ENCODE measurements at places on chromosomes 12 and 14.

- no peak for DNase-seq
Observed at GRCh38 chr14:72618424-72618823, 275.5 kb downstream of the DPF3 start.

- no peak for DNase-seq
Observed at GRCh38 chr12:34599530-34600513, 577.5 kb downstream of the ALG10 start.

- no peak for DNase-seq
Observed at GRCh38 chr14:92553438-92553837, 39.9 kb downstream of the RIN3 start.

DNA sequence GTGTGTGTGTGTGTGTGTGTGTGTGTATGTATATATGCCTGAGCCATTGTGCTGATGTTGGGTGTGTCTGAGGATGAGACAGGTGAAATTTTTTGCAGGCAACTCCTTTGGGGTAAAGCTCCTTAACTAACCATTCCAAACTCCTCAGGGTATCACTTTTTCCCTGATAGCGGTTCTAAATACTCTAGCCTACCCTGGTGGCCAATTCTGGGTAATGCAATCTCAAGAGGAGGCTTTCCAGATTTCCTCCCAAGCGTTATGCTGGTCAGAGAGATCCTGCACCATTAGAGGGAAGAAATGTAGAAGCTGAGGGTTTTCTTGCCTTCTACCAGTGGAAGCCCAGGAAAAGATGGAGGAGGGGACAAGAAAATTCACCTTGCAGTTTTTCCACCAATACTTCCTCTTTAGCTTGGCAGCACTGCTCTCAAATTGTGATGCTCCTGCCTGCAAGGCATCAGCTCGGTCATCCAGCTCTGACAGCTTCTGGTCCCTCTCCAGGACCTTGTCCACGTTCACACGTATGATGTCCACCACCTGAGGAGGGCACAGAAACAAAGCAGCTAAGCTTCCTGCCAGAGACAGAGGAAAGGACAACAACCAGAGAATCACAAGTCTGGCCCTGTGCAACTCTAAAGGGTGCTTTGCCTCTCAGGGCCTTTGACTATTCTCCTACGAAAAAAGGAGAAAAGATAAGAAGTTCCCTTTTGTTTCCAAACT, 4.9 kb downstream of the VAMP1 start:
- peak; percentile 71 for DNase-seq

DNA sequence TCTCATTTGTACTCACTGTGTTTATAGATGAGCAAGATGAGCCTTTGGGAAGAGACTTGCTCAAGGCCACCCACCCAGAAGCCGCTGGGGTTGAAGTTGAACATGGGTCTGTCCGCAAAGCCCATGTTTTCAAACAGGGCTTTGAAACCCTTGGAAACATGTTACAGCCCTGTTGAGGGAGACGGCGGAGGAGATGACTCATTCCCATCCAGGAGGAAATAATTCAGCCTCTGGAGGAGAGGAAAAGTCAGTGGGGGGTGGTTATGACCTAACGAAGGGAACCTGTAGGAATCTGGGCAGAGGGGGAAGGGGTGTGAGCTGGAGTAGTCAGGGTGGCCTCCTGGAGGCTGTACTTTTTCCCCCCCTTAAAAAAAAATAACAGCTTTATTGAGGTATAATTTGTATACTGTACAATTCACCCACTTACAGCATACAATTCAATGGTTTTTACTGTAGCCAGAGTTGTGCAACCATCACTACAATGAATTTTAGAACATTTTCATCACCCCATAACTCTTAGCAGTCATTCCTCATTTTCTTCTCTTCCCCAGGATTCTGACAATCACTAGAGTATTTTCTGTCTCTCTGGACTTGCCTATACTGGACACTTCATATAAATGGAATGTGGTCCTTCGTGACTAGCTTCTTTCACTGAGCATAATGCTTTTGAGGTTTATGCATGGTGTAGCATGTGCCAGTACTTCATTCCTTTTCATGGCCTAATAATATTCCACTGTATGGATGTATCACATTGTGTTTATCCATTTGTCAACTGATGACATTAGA, 1.9 kb upstream of the RIN3 start:
- DNase-seq, result no peak

DNA sequence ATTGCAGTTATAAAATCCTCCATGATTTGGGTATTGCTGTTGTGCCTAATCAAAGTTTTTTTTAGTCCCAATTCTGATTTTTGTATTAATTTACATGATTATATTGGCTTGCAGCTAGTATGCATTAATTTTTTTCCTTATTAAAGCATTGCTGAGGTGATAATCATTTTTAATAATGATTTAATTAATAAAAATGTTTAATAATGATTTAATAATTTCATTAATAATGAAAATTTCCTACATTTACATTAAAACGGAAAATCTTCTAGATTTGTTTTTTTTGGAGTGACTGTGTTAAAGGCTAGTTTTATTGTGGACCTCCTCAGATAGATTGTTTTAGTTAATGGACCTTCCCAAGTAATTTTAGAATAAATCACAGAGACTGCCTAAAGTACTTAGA, 79.6 kb downstream of the CCDC91 start:
- DNase-seq, result no peak

GRCh38 chr12:20557096-20557495, 138.0 kb upstream of the SLCO1C1 start:
- no peak for DNase-seq

DNA sequence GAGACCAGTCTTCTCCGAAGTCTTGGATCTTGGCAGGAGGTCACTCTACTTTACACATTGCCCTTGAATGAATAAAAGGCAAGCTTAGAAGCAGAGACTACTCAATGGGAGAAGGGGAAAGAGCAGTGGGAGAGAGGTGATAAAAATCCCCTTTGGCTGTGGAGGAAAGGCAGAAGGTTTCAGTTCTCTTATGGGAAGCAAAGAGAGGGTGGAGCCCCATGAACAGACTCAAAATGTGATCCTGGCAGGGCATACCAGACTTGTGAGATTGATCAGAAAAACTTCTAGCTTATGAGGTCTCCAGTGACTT, 49.6 kb upstream of the HECTD1 start:
- no peak for DNase-seq

DNA sequence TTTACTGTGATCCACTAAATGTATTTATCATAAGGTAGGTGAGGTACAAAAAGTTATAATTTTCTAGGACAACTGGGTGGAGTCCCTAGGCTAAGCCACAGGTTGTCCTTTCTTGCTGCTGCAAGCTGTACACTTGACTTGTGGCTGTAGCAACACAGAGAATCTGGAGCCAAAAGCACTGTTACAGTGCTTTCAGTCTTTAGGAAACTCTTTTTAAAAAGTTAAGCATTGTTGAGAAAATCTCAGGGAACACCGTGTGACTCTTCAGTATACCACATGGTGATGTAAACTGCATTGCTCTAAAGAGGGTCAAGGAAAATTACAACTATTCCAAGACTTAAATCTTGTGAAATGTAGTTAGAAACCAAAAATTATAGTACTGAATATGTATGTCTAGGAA, 11.4 kb downstream of the SLC15A5 start:
- DNase-seq, result no peak

DNA sequence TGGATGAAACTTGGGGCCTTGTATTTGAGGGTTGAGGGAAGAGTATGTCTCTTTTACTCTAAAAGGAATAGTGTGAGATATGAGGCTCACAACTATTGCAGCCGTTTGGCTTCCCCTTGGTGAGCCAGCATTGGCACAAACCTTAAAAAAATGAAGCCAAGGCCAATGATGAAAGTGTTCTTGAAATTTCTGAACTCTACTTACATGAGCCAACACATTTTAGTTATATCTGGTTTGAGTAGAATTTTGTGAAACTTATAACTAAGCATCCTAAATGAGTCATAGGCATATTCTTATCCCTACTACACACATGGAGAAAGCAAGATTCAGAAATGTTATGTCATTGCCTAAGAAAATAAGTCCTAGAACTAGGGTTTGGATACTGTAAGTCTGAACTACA, 55.3 kb upstream of the ACSS3 start:
- no peak for DNase-seq

DNA sequence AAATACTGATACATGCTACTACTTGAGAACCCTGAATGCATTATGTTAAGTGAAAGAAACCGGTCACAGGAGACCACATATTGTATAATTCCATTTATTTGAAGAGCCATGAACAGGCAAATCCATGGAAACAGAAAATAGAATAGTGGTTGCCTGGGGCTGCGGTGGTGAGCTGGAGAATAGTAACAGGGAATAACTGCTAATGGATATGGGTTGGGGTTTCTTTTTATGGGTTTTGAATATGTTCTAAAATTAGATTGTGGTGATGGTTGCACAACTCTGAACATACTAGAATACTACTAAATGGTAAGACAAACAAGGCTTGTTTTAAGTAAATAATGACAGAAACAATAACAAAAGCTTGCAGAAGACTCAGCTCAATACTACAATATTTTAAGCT, 293.0 kb downstream of the BTG1 start:
- DNase-seq, result no peak

DNA sequence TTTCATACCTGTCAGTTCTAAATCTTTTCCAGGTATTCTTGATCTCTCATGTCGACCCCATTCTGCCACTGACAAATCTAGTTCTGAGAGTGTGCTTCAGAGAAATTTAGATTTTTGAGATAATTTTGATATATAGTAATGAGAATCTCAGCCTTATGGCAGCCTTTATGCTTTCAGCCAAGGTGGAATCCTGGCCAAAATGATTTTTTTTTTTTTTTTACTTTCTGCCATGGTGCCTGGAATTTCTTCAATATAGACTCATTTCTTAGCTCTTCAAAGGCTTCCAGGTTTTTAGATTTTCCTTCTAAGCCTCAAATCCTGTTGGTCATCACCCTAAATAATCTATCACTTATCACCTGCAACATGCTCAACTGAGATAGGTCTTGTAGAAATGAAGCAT, 926.6 kb downstream of the NRXN3 start:
- DNase-seq, result no peak

DNA sequence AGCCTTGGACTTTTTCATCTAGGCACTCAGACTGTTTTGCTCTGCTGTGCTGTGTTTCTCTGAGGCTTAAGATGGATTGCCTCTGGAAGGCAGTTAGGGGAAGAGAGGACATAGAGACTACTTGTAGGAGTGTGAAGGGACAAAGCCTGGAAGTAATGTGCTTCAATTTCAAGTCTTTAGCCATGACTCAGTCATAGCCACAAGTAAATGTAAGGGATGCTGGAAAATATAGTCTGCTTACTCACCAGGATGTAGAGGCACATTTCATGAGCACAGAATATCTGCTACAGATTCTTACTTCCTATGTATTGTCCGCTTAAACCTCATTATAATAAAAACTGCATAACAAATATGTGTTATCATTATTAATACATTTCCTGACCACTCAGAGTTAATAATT, 794.3 kb upstream of the NOVA1 start:
- DNase-seq, result no peak

DNA sequence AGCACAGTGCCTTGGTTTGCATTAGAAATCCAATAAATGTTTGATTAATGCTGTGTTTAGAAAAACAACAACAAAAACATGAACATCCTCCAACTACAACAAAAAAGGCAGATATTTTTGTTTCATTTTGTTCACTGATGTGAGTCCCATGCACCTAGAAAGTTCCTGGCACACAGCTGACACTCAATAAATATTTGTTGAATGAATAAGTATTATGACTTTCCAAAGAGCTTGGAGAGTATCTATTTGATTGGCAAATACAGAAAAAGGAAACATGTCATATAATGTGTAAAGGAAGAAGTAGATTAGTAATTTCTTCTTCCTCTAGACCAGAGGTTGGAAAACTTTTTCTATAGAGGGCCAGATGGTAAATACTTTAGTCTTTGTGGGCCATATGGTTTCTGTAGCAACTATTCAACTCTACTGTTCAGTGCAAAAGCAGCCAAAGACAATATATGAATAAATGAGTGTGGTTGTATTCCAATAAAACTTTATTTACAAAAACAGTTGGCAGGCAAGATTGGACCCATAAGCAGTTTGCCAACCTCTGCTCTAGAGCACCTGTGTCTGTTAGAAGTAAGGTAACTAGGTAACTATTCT, 312.3 kb upstream of the DIO2 start:
- DNase-seq, result no peak

- DNase-seq, result no peak
Observed at GRCh38 chr14:58671436-58671835, 33.7 kb downstream of the DACT1 start.

- no peak for DNase-seq
Observed at GRCh38 chr12:6187948-6188793, 12.0 kb upstream of the CD9 start.

- no peak for DNase-seq
Observed at GRCh38 chr12:13251521-13251920, 55.0 kb downstream of the EMP1 start.

GRCh38 chr12:13786646-13787045, 194.8 kb downstream of the GRIN2B start:
- no peak for DNase-seq

- DNase-seq, result no peak
Observed at GRCh38 chr14:70254476-70254961, 65.8 kb upstream of the SLC8A3 start.
